Upper lobe of left lung (tissue), 6 donors: ENCODE measurements at places on chromosomes 6 and 20. TPM values are rescaled to one million over a fixed set of nuclear protein-coding genes. Genes with fewer than 3 reads are reported as not detected.

GRCh38 chr6:53611889-53612288, 53.7 kb downstream of the KLHL31 start:
- no peak for DNase-seq

Gene LY6G6D
- total RNA-seq = not detected

DNA sequence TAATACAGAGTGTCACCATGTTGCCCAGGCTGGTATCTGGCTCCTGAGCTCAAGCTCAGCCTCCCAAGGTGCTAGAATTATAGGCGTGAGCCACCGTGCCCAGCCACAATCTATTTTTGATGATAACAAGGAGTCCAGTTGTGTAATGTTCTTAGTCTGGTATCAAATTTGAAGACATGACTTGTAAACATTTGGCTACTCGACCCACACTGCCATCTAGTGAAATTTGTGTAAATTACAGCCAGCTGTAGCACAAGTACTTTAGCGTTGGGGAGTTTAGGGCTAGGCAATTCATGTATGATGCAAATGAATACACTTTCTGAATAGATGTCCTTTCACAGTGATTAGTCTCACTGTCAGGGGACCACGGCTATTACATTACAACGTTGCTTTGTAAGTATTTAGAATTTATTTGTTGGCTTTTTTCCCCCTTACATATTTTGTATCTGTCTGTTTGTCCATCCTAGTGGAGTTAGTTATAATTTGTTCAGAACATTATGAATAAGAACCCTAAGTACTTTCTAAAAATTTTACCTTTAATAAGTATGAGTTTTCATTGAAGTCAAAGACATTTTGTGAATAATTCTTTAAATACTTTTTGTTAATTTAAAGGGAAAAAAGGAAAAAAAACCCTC, 139.7 kb downstream of the PRDM13 start:
- peak; percentile 47 for DNase-seq

Gene FAM162B
- total RNA-seq = 5.7 TPM

Gene CTAGE9
- total RNA-seq = not detected

DNA sequence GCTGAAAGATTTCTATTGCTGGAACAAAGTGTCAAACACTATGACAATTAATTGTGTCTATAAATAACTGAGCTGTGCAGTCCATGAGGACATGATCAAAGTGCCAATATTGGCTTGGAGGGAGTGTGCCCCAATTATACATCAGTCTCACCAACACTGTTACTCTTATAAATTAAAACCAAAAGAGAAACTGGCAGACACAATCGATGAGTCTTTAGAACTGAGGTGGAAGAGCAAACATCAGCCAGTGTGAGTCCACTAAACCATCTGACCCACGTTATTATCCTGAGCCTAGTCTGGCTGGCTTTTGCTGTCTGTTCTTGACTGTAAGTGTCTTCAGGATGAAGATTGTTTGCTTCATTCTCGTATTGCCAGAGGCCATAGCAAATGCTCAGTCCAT, 98.9 kb downstream of the OLIG3 start:
- DNase-seq = no peak

DNA sequence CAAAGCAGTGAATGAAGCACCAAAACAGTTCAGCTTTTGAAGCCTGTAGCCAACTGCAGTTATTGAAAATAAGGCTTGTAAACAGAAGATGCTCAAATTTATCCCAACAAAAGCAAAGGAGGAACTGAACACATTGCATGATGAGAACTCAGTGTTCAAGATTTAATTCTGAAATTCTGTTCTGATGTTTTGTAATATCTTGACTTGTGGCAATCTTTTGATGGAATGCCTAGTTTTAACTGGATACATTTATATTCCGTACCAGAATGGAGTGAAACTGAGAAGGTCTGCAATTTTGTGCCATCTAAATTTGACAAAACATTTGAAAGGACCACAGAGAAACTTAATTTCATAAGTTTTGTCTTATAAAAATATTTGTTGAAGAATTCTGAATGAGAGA, 17.5 kb downstream of the FYN start:
- no peak for DNase-seq

Gene NT5E
- 14.0 TPM for total RNA-seq

GRCh38 chr20:41357424-41358163, 9.0 kb downstream of the EMILIN3 start:
- no peak for DNase-seq

- peak; percentile 88 for DNase-seq
Observed at GRCh38 chr20:47317127-47317895, 39.2 kb downstream of the ZMYND8 start.

Gene SLC17A4
- not detected for total RNA-seq

Gene ZMYND8
- 54.3 TPM for total RNA-seq
